Activated CD8-positive, alpha-beta T cell treated with anti-CD3 and anti-CD28 coated beads, Interleukin-2, amount 10 ng/mL, durations not matched to agents 7 days and 5 days (primary cell): ENCODE measurements at places on chromosomes 4 and X. TPM values are rescaled to one million over a fixed set of nuclear protein-coding genes. Genes with fewer than 3 reads are reported as not detected.

DNA sequence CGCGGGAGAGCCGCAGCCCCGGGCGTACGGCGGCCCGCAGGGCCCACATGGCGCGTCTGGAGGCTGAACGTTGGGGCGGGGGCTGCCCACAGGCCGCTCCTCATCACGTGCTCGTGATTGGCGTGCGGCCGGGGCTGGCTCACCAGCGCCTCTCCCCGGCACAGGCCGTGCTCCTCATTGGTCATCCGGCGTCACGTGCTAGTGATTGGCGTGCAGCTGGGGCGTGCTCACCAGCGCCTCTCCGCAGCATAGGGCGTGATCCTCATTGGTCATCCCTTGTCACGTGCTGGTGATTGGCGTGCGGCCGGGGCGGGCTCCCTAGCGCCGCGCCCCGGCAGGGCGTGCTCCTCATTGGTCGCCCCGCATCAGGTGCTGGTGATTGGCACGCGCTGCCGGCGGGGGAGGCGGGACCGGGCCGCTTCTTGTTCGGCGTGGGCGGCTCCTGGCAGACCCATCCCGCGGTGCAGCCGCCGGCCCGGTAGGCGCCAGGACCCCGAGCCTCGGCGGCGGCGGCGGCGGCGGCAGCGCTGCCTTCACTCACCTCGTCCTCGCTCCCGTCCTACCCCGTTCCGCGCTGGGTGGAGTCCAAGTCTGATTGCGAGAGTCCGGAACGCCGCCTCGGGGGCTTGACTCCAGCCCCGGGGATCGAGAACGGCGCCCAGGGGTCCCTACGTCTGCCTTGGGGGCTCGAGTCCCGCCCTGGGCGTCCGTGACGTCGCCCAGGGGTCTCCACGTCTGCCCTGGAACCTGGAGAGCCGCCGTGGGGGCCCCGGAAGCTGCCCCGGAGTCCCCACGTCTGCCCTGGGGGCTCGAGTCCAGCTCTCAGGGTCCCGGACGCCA lies at the start of gene GTPBP6:
GTPBP6 (minus strand) TSS at position 58 of the 840 bp plus-strand sequence; CDS start at position 49, 9 bp downstream.
- DNase-seq = peak; percentile 99

DNA sequence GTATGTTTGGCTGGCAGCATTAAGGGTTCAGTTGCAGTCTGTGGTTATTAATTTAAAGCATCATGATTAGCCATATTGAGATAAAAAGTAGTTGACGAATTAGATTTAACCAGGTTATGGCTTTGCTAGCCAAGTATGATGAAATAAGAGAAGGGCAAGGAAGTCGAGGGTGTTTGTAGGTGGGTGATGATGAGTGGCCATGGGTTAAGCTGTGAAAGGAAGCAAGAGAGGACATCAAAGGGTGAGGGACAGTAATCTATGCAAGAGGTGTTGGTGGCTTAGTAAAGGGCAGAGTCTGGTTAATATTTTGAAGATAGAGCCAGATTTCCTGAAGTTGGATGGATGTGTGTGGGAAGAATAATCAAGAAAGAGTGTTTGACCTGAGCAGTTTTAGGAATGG lies 44.5 kb downstream of the STIM2 start:
- no peak for DNase-seq

DNA sequence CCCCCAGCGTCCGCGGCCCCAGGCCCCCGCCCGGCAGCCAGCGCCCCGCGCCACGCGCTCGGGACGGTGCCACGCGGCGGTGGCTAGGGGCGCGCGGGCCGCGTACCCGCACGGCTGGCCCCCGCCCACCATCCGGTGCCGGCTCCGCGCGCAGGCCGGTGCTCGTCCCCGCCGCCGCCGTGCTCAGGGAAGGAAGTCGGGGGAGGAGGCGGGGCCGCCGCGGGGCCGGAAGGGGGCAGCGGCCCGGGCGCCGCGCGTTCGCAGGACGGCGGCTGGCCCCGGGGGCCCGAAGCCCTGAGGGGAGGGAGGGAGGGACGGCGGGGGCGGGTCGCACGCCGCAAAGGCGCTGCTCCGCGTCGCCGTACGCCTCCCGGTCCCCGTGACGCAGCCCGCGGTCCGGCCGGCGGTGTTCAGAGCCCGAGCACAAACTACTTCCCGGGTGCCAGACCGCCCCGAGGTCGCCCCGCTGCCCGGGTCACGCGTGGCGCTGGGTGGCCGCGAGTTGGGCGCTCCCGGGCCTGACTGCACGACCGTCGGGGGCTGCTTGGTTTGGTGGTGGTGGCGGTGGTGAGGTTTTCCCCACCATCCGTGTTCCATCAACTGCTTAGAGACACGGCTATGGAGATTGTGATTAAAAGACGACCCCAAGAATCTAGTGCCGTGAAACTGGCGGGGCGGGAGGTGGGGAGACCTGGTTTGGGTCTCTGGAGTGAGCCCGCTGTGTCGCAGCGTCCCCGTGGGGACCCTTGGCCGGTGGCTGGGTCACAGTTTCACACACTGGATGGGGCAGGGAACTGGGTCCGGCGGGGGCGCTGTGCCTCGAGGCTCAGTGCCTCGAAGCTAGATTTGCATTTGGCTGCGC lies at the start of gene DCTD:
DCTD (minus strand) TSS at position 205 of the 862 bp plus-strand sequence. CDS start 1,818 bp downstream, outside the sequence.
- peak; percentile 82 for DNase-seq

GRCh38 chr4:74501579-74501978 lies 56.6 kb downstream of the AREG start:
- no peak for DNase-seq

DNA sequence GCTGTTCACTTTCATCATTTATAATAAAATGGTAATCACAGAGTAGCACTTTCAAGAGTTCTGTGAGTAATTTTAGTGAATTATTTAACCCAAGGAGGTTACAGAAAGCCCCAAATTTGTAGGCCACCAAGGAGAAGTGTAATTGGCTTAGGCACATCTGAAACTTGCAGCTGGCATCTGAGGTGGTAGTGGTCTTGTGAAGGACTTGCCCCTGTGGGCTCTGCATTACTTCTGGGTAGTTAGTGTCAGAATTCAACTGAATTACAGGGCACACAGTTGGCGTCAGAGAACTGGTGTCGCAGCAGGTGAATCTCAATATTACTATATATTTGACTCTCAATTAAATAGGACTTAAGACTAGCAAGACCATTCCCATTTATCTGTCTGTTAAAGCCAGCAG lies 36.9 kb downstream of the GPR174 start:
- DNase-seq = no peak

DNA sequence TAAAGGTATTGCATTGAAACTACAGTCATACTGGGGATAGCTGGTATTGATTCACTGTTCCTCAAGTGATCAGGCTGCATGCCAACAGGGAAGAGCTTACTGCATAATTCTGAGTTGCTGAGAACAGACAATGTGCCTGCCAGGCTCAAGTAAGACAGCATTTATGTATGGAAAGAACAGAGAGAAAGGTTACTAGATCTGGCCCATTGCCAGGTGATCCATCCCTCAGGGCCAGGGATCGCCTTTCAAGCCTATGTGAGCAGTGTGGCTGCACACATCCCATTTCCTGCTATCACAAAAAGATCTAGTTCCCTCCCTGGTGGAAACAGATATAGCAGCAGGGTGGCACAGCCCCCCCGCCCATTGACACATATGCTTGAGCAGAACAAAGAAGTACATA lies 254.0 kb downstream of the TMA16 start:
- no peak for DNase-seq

Gene TLR6
- 3.1 TPM for total RNA-seq

Gene RAB41
- not detected for total RNA-seq

DNA sequence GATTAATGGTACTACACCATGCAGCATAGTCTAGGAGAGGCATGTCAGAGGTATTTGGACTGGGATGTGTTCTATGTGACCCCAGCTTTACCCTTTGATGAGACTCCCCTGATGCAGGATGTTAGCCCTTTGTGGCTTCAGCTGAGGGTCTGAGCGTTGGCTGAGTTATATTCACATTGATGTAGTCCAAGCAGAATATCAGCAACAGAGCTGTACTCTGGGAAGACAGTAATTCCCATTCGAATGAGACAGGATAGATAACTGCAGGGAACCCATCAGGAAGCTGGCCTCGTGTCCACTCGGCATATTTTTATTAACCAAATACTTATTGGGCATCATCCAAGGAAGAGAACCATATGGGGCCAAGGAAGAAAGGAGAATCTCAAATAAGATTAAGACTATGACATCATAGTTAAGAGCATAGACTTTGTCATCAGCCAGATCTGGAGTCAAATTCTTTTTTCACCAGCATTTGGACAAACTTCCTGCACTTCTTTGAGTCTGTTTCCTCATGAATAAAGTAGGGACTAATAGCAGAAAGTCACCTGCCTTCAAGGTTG lies 198.1 kb downstream of the SOWAHB start:
- no peak for DNase-seq
